ENCODE measurements at places on chromosomes 11 and 22.

DNA sequence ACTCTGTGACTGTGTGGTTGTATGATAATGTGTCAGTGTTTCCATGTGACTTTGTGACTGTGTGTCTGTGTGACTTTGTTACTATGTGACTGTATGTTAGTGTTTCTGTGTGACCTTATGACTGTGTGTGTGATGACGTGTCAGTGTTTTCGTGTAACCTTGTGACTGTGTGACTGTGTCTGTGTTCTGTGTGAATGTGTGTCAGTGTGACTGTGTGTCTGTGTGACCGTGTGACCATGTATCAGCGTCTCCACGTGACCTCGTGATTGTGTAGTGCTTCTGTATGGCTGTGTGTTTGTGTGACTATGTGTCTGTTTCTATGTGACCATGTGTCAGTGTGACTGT is 9.5 kb upstream of the PKNOX2 start:
- no peak for DNase-seq

DNA sequence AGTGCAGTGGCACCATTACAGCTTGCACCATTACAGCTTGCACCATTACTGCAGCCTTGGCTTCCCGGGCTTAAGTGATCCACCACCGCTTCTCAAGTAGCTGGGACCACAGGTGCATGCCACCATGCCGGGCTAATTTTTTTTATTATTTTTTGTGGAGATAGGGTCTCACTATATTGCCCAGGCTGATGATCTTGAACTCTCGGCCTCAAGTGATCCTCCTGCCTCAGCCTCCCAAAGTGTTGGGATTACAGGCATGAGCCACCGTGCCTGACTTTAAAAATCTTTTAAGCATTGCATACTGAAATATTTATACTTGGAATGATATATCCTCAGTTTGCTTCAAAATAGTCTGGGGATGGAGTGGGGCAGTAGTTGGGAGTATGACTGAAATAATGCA is 10.4 kb downstream of the PAFAH1B2 start:
- DNase-seq: no peak

DNA sequence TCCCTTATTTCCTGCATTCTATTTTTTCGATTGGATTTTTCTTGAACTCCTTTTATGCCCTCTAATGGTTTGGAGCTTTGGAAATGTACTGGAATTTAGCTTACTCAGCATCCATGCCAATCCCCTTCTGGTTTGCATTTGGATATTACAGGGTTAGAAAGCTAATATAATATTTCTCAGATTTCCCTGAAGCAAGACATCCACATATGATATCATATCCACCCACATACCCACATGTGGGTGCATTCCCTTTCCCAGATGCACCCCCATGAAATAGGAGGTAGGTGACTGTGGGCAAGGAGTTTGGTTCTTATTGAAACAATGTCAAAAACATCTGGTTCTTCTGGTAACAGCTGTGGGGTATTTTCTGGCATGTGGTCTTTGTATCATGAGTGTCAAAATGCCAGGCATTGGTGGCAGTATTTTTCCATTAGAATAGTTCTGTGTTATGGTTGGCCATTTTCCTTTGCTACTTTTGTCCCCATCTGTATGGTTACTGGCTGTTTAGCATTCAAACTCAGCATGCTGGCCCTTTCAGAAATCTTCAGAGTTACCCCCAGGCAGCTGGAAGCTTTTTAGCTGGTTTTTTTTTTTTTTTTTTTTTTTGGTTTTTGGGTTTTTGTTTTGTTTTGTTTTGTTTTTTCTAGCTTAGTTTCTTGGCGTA is 32.7 kb upstream of the DDX10 start:
- no peak for DNase-seq

DNA sequence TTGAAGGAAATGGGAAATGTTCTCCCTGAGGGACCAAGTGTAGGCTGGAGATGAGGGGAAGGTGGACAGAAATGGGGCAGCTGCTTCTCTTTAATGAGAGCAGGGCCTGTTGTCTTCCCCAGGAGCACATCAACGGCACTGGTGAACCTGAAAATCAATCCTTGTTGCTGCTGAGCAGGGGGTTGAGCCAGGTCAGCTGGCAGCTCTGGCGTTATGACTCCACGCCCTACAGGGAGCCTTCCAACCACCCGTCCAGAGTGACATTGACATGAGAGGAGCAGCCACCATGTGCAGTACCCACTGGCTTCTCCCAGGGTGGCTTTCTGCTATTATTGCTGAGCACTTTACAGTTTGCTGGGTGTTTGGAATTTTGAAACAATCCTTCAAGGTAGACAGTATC is 116.9 kb upstream of the LDLRAD3 start:
- no peak for DNase-seq

DNA sequence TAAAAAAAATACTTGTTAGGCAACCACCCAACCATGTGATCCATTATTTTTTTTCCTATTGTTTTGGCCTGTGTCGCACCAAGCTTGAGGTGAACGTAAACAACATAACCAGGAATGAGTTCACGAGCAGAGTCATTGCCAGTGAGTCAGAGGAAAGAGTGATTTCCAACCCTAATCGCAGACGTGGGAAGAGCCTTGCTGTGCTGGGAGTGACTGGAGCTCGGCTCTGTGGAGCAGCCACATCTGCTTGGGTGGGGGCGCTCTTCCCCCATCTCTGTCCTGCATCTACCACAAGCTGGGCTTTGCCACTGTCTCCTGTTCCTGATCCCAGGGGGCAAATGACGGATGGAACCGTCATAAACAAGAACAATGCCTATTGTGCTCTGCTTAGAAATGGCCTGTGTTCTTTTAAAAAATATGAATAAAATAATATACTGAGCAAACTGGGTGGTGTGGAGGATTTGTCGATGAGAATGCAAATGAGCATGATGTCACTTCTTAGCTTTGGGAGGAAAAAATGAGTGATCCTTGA is 210.0 kb downstream of the KIRREL3 start:
- no peak for DNase-seq

- no peak for DNase-seq
Observed at GRCh38 chr11:131404010-131404409, 33.6 kb downstream of the NTM start.

DNA sequence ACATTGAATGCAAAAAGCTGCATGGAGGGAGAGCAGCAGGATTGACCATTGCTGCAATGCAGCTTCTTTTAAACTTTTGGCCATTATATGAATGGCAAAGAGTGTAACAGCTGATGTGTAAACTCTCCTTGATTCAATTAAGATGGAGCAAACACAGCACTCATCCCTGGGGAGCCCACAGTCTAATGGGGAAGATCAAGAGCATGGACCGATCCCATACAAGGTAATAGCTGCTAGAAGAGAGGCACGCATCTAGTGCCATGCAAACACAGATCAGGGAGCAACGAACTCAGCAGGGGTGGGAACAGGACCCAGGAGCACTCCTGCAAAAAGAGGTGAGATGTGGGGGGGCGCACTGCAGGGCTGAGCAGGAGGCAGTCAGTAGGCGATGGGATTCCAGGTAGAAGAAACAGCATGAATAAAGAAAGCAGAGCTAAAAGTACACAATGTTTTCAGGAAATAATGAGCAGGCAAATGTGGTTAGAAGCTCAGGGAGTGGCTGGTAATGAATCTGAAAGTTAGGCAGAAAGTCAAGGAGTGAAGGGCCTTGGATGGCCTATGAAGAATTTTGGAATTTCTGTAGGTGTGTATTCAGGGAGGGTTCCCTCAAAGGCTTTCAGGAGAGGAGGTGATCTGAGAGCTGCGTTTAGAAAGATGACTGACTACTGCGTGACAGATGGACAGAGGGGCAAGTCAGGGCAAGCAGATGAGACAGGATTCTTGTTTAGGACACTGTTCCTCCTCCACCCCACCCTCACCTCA is 17.2 kb upstream of the BMAL1 start:
- no peak for DNase-seq

DNA sequence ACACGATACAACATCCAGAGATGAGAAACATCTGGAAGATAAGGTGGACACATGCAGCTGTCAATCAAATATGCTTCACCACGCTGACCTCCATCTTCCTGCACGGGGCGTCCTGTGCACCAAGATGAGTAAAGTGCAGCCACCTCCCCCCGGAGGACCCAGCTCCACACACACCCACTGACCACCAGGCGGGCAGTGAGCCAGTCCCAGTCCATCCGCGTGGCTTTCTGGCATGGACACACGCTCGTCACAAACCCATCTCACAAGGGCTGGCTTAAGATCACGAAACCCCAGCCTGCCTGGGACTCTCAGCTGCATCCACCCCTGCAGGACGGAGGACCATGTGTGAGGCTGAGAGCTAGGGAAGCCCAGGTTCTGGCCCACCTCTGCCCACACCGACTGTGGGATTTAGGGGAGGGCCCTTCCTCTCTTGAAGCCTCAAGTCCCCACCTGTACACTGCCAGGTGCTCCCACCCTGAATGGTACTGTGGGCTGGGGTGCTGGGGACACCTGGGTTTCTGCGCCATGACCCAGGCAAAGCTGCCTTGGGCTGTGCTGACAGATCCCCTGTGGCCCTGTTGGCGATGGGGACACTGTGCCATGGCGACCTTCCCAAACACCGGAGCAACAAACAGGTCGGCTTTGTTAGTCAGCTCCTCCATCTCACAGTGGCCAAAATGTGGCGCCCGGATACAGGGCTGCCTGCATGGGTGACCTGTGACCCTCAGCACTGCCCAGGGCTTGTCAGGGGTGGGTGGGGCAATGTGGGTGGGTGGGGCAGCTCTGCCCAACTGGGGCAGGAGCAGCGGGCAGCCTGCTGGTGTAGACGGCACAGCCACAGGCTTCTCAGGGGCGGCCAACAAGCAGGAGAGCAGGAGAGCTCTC is 629.0 kb downstream of the TBC1D22A start:
- DNase-seq: no peak
